ENCODE measurements at places on chromosomes 3 and 15.

DNA sequence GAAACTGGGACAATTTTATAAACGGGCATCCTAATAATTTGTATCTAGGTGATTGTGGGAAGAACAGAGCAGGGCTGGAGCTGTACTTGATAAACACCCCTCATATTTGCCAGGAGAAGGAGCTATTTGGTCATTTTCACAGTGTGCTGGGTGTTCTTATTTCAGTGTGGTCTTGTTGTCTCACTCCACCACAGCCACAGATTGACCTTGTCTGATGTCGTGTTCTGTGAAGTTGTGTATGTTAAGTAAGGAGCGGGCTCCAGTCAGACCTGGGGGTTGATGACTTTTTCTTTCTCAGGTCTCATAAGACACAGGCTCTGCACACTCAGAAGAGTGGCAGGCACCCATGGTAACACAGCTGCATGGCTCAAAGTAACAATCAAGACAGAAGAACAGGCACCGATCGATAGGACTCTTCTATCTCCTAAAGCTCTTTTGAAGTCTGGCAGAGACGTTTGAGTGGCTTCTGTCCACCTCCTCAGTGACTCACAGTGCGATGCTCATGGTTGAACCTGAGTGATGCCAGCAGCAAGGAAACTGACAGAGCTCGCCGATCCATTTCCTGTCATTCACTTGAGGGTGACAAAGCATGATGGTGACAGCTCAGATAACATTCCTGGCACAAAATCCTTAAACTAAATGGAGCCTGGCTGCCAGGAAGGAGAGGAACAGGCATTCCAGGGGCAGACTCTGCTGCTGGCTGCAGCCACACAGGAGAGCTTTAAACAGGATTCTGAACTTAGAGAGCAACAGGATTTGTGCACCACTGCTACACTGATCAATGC lies 20.8 kb downstream of the DPH3 start:
- no peak for DNase-seq

DNA sequence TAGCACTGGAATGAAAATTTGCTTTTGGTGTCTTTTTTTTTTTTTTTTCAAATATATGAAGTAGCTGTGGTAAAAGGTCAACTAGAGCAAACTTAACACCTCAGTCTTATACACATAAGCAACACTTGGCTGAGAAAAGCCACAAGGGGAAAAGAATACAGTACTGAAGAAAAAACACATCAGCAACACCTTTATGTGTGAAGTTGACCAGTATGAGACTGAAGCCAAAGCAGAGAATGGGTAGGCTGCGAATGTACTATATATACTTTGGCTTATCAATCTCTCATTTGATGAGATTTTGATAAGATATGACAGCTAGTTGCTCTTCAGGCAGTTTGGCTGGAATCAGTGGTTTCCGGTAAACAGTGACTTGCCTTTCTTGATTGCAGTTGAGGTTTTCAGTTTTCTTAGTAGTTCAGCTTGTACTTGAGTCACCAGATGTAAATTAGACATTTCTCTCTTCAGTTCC lies 22.0 kb upstream of the ZCWPW2 start:
- DNase-seq = no peak

DNA sequence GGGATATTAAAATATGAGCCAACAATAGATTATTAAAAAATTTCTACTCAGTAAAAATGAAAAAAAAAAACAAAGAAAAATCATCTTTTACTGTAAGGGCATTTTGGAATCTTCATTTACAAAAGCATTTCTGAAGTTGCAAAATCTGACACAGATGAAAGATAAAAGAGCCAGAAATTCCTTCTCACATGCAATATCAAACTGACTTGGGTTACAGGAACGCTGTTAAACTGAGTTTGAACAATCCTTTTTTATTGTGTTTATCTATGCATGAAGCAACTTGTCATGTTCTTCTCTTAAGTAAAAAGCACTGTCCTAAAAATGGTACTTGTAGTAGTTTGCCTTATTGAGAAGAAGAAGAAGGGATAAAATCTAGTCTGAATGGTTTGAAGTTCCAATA lies 468.5 kb upstream of the KCNMB2 start:
- DNase-seq = no peak

DNA sequence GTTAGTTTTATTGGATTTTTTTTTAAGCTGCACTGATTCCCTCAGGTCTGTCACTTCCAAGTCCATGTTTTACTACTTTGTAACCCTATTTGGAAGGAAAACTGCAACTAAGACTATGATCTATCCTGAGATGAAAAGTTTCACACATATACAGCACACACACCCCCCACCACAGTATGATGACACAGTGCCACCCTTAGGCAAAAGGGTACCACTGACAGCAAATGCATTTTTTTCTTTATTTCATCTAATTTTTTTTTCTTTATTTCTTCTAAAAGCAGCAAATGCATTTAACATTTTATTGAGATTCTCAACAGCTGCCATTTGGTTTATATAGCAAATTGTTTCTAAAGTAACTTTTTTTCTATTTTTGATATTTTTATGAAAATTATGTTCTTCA lies 21.2 kb downstream of the NGRN start:
- DNase-seq = no peak

Data from left kidney (tissue), 8 donors.